ENCODE measurements at places on chromosomes 11 and 22. TPM values are rescaled to one million over a fixed set of nuclear protein-coding genes. Genes with fewer than 3 reads are reported as not detected.

The C22orf42 gene
- not detected for total RNA-seq

The MMP1 gene
- 1,378 TPM for total RNA-seq

The TTC17 gene
- 63.7 TPM for total RNA-seq

The ZDHHC8 gene
- 14.8 TPM for total RNA-seq

The CCDC73 gene
- total RNA-seq, result not detected

The SYT12 gene
- total RNA-seq, result 0.04 TPM

The BTG4 gene
- not detected for total RNA-seq

The SAA1 gene
- not detected for total RNA-seq

The TSPAN32 gene
- total RNA-seq, result not detected

The RIMBP3C gene
- 0.04 TPM for total RNA-seq

The CCDC179 gene
- not detected for total RNA-seq

The SHISAL1 gene
- not detected for total RNA-seq

The LRRC4C gene
- total RNA-seq, result not detected

The SLC22A12 gene
- not detected for total RNA-seq

The MYEOV gene
- 2.2 TPM for total RNA-seq

The KRTAP5-3 gene
- not detected for total RNA-seq

The MCM5 gene
- 178 TPM for total RNA-seq

The UBE2L6 gene
- total RNA-seq, result 47.3 TPM

The SAA4 gene
- not detected for total RNA-seq

The CLCF1 gene
- total RNA-seq, result 2.2 TPM

The PRR33 gene
- not detected for total RNA-seq

The LUZP2 gene
- not detected for total RNA-seq

The HBG2 gene
- not detected for total RNA-seq

The JHY gene
- total RNA-seq, result 1.8 TPM

The CHRM1 gene
- not detected for total RNA-seq
